ENCODE measurements at places on chromosomes 12 and 14. TPM values are rescaled to one million over a fixed set of nuclear protein-coding genes. Genes with fewer than 3 reads are reported as not detected.

The ITGA7 gene
- total RNA-seq = 307 TPM

The RERGL gene
- 10.1 TPM for total RNA-seq

- no peak for DNase-seq
Measured at GRCh38 chr14:75380656-75381055, 47.2 kb upstream of the JDP2 start.

The TMPRSS12 gene
- not detected for total RNA-seq

The RNF212B gene
- total RNA-seq = not detected

The ANKRD33 gene
- 0.76 TPM for total RNA-seq

The NFATC4 gene
- 78.9 TPM for total RNA-seq

DNA sequence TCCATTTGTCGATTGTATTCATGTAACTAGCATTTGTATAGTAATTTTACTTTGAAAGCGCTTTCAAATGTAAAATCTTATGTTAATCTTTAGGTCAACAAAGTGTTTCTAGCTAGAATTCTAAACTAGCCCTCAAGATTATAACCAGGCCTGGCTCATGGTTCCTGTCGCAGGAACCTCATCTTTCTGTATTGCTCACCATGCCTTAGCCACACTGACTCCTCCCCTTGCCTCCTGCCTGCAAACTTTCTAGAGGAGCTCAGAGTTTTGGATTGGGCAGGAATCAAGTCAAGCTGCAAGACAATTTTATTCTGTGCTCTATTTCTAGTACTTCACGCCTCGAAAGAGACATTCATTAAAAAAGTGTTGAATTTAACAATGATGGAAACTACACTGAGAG lies 99.8 kb downstream of the TGFB3 start:
- no peak for DNase-seq

DNA sequence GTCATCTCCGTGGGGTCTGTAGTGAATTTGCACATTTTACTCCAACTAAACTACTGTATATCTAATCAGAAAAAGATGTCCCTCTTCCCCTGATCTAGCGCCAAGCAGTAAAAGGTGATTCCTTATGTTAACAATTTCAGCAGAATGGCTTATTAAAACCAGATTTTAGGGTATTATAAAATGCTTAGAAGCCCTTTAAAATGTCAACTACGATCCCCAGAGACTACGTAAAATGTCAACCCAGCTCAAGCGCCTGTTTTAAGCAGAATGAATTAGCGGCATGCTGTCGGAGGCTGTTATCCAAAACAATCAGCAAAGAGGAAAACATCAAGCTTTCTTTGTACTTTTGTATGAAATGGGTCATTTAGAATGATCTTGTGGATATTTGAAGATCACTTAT lies 408.9 kb downstream of the SOX5 start:
- no peak for DNase-seq
